Astrocyte of the cerebellum (primary cell): ENCODE measurements at places on chromosomes 3 and 15.

- DNase-seq = no peak
Measured at GRCh38 chr3:69338911-69339310, 47.0 kb downstream of the FRMD4B start.

- no peak for DNase-seq
Measured at GRCh38 chr3:149955449-149955848, 15.2 kb downstream of the PFN2 start.

DNA sequence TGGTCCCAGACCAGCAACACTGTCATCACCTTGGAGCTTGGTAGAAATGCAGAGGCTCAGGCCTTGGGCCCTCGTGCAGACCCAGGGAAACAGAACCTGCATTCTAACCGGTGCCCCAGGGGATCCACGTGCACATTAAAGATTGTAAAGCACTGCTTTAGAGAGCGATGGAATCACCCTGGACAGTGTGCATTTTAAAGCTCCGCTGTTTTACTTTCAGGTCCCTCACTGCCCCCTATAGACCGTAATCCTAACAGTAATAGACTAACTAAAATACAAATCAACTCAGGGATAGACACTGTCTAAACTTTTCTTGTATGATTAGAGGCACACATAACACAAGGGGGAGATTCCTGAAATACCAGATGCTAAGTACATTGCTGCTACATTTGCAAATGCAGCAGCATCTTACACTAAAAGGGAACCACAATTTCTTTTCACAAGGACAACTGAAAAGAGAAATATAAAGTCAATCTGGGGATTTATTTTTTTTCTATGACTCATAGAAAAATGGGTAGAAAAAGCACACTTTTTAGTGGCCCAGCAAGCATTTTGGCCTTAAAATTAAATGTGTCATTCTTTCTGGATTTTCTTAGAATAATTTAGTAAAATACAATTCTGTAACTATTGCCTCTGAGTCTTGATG is 10.5 kb upstream of the SH3GL3 start:
- DNase-seq = peak; percentile 54

DNA sequence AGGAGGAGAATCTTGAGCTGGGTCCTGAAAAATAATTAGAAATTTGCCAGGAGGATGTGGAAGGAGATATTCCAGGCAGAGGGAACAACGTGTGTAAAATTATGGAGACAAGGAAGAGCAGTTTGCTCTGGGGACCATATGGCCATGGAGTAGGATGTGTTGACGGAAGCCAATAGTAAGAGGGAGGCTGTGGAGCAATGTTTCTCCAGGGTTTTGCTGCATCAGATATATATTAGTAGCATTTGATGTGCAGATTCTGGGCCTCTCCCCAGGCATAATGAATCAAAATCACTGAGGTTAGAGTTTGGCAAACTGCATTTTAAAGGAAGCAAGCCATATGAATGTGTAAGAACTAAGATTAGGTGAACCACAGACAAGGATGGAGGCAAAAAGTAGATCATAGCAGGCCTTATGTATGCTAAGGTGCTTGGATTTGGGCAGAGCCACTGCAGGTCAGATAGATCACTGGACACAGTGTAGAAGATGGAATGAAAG is 192.9 kb upstream of the IL12A start:
- no peak for DNase-seq

DNA sequence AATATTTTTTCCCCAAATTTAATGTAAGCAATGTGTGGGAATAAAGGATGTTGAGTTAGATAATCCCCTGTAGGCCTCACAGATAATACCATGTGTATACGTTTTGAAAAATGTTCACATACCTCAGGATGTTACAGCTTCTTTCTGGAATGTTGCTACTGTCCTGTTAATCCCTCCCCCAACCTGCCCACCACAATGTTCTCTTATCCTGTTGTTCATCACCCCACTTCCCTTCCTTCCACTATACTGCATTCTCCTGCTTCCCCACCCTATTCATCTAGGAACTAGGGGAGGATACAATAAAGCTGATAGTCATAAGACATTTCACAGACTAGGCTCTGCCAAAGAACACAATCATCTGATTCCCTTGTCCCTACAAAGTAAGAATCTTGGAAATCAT is 92.1 kb downstream of the IGF2BP2 start:
- no peak for DNase-seq

DNA sequence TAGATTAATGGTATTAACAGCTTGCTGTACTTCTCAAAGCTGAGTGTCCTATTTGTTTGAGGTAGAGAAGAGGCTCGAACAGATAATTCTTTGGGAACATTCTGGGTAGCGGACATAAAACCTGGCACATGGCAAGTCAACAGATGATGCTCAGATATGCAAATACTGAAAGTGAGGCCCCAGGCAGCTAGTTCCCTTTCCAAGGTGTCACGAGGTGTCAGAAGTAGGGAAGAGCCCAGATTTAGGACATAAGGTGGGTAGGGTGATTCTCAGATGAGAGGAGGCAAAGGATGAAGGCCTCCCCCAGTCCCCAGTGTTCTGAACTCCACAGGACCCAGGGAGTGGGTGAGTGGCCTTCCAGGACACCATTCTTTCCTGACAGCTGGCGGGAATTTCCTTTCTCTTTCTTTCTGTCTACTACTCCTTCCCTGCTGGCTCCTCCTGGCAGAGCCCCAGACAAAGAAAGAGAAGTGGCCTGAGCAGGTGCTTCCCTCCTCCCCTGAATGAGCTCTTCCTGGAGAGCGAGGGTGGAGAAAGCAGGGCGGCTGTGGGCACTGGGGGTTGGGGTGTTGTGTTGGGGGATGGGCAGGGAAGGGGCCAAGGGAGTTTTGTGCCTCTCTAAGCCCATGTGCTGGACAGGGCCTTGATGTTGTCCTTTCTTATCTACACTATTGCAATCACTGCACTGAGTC is 87.5 kb downstream of the CORO2B start:
- DNase-seq = no peak

- no peak for DNase-seq
Measured at GRCh38 chr15:75153565-75154276, 48.0 kb upstream of the C15orf39 start.

DNA sequence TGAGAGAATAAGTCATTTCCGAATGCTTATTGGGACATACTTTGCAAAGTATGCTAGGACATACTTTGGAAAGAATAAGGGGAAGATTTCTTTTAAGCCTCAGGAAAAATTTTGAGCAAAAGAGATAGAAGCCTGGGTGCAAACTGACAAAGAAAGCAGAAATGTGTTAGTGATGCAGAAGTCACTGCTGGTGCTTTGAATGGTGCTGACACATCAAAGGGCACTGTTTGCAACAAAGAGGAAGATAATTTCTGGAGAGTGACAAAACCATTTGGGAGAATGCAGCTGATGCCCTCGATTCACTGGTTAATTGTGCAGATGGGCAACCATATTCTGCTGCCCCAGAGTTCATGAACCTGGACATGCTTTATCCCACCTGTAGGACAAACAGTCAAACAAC is 11.0 kb upstream of the RAP2B start:
- DNase-seq = no peak

GRCh38 chr15:89378296-89379151 is 43.9 kb upstream of the POLG start:
- DNase-seq = no peak

- DNase-seq = no peak
Measured at GRCh38 chr3:155772801-155773200, 27.9 kb upstream of the PLCH1 start.

GRCh38 chr3:132657869-132658747 is 1.5 kb downstream of the ACAD11 start:
- no peak for DNase-seq

- peak; percentile 78 for DNase-seq
Measured at GRCh38 chr3:170999737-171000242, 26.7 kb downstream of the SLC2A2 start.

DNA sequence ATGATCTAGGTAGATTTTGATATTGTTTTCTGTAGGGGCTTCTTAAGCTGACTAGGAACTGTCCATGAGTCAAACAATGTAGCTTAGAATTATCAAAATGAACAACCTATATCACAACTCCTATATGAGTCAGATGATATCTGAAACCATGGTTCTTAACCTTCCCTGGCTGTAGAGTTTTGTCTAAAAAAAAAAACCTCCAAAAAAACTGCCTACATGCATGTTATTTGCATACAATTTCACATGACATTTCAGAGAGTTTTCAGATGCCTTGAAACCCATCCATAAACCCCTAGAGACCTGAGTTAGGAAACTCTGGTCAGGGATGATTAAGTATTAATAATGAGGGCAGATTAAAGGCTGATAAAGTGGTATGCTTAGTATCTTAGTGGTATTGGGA is 157.0 kb downstream of the CHST2 start:
- no peak for DNase-seq

GRCh38 chr3:17745301-17745700 is 2.9 kb upstream of the TBC1D5 start:
- DNase-seq = no peak

DNA sequence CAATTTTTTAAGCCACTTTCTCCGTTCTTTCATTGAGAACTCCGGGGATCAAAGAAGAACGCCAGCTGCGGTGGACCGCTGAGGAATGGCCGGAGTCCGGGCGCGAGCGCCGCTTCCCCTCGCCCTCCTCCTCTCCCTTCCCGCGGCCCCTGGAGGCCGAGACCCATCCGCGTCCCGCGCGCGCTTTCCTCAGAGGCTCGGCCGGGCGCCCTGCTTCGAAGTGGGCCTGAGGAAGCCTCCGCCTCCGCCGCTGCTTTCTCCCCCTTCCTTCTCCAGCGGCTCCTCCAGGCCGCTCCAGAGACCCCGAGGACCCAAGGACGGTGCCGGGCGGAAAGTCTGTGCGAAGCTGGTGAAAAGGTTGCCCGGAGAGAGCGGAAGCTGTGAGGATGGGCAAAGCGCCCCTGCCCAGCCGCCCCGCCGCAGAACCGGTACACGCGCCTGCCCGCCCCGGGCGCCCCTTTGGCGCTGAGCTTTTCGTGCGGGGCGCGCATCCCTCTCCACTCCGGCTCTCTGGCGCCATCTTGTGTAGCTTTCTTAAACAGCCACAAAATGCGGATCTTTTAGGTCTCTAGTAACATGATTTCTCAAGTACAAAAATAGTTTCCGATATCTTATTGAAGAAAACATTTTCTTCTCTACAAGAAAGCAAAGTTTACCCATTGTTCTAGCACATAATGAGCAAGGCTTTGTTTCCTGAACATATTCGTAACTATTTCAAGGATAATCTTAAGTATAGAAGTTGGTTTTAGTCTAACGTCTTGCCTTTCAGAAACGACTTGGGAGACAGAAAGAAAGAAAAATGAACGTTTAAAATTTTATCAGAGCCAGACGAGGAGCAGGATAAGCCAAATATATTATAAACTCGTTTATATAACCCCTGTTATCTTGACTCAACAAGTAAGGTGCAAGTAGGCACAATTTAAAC is 59.2 kb upstream of the FAM174B start:
- DNase-seq = peak; percentile 59

- DNase-seq = no peak
Measured at GRCh38 chr15:89067751-89068150, 20.5 kb upstream of the ABHD2 start.

- no peak for DNase-seq
Measured at GRCh38 chr3:115502128-115502527, 121.2 kb upstream of the GAP43 start.

GRCh38 chr15:58201516-58201915 is 63.3 kb downstream of the AQP9 start:
- peak; percentile 53 for DNase-seq

DNA sequence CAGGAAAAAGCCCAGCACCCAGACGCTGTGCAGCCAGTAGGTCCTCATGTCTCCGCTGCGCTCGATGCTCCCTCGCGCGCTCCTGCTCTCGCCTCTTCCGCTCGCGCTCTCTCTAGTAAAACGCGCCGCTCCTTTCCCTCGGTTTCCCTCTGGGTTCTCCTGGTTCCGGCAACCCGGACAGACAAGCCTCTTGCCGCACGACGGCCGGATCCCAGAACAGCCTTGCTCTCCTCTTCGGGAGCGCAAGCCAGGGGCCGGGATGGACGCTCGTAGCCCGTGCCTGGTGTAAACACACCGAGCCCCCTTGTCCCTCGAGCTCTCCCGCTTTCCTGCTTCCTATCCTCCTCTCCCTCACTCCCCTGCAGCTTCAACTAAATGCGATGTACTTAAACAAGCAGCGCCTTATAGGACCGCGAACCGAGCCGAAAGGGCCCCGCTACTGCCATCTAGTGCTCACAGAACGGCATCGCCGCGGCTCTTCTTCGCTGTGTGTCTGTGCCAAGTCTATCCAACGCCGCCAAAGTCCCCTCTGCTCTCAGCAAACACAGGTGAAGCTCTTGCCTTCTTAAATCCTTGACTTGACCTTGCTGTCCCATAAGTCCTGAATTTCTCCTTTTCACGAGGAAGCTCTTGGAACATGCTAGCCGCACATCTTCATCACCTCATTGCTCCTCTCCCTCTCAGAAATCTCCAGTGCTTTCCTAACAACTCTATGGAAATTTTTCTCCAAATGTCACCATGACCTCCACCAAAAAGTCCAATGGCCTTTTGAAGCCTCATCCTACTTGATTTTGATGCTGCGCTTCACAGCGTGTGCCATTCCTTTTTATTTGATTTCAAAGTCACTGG is 1037.2 kb downstream of the IGSF11 start:
- peak; percentile 63 for DNase-seq

GRCh38 chr3:186664506-186664905 is 1.3 kb upstream of the HRG start:
- DNase-seq = no peak

GRCh38 chr15:83833569-83833968 is 179.6 kb downstream of the ADAMTSL3 start:
- no peak for DNase-seq

- DNase-seq = no peak
Measured at GRCh38 chr3:17120115-17120514, 235.4 kb downstream of the PLCL2 start.

GRCh38 chr3:34942256-34942655 is 697.1 kb upstream of the ARPP21 start:
- no peak for DNase-seq

DNA sequence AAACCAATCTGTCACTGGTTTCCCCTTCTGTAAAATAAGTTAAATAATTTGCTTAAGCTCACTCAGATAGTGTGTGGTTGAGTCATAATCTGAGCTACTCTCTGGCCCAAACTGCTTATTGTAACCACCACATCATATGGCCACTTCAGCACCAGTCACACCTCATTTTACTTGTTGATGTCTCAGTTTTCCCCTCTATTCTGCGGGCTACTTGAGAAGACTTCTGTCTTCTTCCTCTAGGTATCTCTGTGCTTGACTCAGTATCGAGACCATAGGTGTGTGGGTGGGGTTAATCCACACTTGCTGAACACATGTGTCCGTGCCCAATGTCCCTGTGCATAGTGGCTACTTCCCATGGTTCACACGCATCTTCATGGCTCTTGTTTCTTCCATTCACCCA is 32.9 kb downstream of the CRYGS start:
- DNase-seq = no peak

GRCh38 chr3:58398669-58399333 is 34.8 kb downstream of the PDHB start:
- no peak for DNase-seq

DNA sequence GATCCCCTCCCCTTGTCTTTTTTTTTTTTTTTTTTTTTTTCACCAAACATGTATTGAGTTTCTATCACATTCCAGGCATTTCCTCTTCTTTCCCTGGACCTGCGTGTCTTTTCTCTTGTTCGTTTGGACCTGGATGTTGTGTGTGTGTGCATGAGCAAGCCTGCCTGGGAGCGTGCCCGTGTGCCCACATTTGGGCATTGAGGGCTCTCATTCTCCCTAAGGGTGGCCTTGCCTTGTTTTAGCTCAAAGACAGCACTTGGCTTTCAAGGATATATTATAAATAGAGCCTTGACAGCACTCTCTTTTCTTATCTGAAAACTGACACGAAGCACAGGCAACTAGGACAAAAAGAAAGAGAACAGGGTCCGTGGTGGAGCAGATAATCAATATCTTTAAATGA is 39.0 kb upstream of the SLC25A26 start:
- no peak for DNase-seq
